SIG-M5 (cell line): ENCODE measurements at places on chromosomes 3 and 15.

GRCh38 chr3:193665370-193665989 is 72.5 kb downstream of the OPA1 start:
- no peak for DNase-seq

- DNase-seq: no peak
Observed at GRCh38 chr3:129614927-129615363, 8.5 kb upstream of the PLXND1 start.

DNA sequence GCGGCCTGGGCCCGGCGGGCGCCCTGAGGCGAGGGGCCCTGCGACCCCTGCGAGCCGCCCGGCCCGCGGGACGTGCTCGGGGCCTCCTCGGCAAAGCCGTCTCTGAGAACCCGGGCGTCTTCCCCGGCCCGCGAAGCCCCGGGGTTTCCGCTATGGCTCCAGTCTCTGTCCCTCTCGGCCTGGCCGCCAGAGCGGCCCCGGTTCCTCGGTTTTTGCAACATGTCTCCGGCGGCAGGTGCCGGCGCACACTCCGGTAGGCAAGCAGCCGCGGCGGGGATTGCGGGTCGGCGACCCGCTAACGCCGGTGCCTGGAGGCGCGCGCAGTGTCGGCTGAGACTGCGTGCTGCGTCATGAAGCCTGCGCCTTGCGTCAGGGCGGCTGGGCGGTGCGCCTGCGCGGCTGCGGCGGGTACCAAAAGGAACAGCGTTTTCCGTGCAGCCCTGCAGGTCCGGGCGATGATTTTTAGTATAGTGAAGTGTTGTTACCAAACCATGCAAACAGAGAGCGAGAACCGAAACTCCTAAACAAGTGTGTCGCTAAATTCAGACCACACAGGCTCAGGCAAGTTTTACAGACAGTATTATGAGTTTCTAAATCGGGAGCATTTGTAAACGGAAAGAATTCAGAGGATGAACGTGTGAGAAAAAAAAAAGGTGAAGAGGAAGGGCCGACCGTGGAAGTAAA is at the start of gene NSMCE3:
Gene NSMCE3, minus strand, starts transcription at position 338 of the 684 bp plus-strand sequence. Its CDS starts 117 bp downstream, at position 221.
- DNase-seq: peak; percentile 53

- no peak for DNase-seq
Observed at GRCh38 chr15:100733101-100733842, 130.9 kb downstream of the ASB7 start.

- no peak for DNase-seq
Observed at GRCh38 chr3:41324156-41324475, 124.8 kb downstream of the CTNNB1 start.

- DNase-seq: no peak
Observed at GRCh38 chr15:38894243-38894948, 329.8 kb upstream of the RASGRP1 start.

- no peak for DNase-seq
Observed at GRCh38 chr15:30984118-30984517, 7.3 kb downstream of the MTMR10 start.

- DNase-seq: no peak
Observed at GRCh38 chr15:73617301-73617831, 15.8 kb downstream of the NPTN start.

DNA sequence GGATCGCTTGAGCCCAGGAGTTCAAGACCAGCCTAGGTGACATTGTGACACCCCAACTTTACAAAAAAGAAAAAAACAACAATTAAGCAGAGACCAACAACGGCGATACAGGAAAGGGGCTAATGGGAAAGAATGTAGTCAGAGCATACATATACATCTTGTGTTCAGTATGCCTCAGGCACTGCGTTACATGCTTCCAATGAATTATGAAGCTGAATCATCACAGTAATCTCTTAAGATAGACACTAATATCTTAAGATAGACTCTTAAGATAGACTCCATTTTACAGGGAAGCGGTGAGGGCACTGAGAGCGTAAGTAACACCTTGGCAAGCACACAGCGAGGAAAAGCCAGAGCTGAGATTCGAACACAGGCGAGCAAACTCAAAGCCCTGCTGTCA is 6.1 kb upstream of the LDHAL6B start:
- no peak for DNase-seq

DNA sequence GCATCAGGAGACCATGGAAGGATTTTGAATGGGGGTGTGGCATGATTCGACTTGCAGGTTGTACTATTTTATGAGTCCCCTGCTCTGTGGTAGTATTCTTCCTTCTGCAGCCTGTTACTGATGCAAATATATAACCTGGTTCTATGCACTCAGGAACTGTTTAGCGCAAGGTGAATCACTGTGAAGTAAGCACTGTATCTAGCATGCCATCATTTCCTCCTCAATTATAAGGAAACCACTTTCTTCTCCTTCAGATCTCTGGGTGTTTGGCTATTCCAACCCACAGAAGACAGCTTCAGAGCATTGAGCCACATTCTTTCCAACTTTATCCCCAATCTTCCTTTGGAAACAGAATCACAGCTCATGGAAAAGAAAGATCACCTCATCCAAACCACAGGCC is 176.7 kb downstream of the DIPK2A start:
- DNase-seq: no peak

- no peak for DNase-seq
Observed at GRCh38 chr3:30102356-30102755, 504.0 kb upstream of the TGFBR2 start.

GRCh38 chr3:149167898-149168297 is 38.5 kb downstream of the HPS3 start:
- DNase-seq: no peak

- no peak for DNase-seq
Observed at GRCh38 chr3:152772674-152773225, 62.2 kb upstream of the P2RY1 start.

DNA sequence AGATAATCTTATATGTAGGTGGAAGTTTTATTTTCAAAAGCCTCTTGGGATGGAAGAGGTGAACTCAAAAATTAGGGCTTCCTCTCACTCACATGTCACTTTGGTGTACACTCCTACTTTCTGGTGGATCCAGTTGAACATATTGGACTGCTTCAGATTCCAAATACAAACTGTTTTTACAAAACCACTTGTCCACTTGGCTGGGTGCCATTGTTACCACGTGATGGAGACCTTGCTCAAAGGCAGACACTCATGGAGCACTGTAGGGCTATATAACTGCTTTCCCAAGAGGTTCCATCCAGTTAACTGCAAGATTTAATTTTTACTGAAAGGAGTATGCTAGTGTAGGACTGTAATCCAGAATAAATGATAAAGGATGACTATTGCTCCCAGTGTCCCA is 307.0 kb downstream of the EPHA6 start:
- DNase-seq: no peak

- no peak for DNase-seq
Observed at GRCh38 chr3:194756791-194757325, 71.2 kb downstream of the FAM43A start.

DNA sequence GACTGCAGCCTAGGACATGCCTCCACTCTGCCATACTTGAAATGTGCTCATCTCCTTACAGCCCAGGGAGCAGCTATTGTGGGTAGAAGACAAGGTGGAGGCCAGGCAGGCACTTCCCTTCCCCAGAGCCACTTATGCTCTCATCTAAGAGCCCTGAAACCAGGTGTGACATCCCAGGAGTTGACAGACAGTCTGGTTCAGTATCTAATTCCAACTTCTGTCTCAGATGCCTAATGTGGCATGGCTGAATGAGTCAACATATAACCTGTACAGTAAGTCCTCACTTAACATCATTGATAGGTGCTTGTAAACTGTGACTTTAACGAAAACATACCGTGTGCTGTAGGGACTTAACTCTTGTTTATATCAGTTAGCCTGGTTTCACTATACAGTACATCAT is 1.2 kb upstream of the CAPN3 start:
- DNase-seq: no peak

DNA sequence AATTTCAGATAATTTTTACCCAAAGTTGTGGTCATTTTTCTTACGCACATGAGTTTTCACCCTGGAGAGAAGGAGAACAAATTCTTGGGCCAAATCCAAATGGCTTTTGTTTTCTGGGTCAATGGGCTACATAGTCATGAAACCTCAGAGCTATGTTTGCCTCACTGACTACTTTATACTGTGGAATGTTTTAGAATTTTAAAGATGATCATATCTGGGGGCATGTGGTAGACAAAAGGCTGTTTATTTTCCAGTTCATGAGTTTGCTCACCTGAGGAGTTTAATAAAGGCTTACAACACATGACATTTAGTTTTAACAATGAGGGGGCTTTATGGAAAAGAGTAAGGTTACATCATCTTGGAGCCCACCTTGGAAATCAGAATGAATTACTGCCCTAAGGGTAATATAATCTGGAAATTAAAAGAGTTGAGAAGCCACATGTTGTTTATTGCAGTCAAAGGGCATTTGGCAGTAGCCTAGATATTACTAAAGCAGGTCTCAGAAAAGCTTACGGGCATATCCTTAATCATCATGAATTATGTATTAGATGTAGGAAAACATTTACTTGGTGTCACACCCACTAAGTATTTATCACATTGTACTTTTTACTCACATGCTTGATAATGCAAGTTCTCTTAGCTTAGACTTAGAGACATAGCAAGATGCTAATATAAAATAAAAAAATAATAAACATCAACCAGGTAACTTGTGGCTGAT is 466.1 kb downstream of the EDEM1 start:
- no peak for DNase-seq

GRCh38 chr3:73530022-73530396 is 94.7 kb downstream of the PDZRN3 start:
- DNase-seq: no peak

DNA sequence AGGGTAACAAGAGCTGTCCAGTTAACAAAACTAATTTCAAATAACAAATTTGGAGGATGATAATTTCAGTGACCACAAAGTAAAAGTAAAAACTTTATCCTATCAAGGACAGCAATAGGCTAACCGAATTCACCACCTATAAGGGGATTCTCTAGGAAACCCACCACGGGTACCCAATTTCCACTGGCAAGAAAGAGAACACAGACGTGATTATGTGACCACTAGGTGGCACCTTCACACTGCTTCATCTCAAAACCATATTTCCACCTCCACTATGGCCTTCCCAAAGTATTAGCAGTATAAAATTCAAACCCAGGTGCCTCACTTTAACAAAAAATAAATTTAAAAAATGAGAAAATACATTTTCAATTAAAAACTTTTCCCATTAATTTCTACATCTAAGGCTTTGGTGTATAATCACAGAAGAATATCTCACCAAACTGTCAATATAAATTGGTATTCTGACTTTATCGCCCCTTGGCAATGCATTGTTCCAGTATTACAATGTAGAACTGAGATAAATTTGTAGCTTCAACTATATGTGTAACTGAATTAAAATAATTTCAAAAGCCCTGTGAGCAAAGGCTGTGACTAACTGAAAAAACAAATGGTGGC is 96.5 kb downstream of the FSIP1 start:
- DNase-seq: no peak

DNA sequence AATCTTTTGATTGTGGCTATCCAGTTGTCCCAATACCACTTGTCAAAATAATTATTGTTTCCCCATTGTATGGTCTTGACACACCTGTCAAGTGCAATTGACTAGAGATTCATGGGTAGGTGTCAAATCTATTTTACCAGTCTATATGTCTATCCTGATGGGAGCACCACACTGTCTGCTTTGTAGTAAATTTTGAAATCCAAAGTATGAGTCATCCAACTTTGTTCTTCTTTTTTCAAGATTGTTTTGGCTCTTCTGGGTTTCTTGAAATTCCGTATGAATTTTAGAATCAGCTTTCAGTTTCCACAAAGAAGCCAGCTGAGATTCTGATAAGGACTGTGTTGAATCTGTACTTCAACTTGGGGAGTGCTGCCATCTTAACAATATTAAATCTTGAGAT is 71.9 kb downstream of the CSNK1G1 start:
- DNase-seq: peak; percentile 55

GRCh38 chr3:133461291-133461690 is 61.4 kb downstream of the BFSP2 start:
- no peak for DNase-seq

DNA sequence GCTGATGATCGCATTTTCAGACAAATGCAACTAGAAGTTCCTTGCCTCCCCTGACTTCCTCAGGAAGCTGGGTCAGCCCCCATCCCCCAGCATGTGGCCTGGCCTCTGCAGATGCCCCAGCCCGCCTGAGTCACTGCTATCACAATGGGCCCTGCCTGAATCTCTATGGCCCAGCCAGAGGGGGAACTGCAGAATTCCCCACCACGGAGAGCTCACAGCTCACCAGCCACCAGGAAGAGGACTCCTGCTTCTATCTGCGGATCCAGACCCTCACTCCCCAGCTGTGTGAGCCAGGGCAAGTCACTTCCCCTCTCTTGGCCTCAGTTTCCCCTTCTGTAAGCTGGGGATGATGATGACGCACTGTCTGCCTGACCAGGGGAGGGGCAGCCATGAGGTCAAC is 6.9 kb downstream of the PLXND1 start:
- DNase-seq: no peak

GRCh38 chr3:47541583-47542108 is 28.1 kb upstream of the ELP6 start:
- DNase-seq: no peak

GRCh38 chr3:71579326-71579934 is 4.1 kb downstream of the FOXP1 start:
- DNase-seq: no peak

DNA sequence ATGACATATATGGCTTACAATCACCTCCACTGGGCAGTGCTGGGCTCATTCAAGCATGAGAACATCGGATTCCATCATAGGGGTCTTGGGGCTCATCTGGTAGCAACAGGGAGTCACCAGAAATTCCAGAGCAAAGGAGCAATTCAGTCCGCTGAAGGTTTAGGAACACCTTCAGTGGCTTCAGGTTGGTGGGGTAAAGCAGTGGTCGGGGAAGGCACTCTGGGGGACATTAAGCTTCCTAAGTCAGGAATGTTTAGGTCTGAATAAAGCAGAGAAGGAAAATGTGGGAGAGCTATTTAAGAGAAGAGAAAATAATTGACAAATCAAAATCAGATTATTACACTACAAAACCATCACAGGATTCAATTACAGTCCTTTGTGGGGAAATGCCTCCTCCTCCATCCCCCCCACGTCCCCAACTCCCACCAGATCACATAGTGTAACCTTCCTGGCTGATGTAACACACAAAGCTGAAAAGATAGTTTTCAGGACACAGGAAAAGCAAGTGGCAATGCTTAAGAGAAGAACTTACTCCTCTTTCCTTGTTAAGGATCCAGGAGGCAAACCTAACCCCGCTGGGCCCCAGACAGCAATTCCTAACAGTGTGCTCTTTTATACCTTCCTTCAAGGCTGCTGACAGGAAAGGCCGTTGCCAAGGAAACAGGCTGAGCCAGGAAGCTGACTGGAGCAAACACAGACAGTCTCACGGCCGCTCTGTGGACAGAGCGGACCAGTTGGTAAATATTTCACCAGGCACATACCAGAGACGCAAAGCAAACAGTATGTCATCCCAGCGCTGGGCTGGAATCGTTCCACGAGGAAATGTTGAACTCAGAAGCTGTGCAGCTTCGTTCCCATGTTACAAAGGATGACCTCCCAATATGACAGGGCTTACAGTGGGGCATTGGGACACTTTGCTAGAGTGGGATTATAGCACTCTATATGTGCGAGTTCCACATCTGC is 57.5 kb upstream of the LMCD1 start:
- no peak for DNase-seq

- no peak for DNase-seq
Observed at GRCh38 chr3:13015286-13016082, 57.7 kb downstream of the IQSEC1 start.

DNA sequence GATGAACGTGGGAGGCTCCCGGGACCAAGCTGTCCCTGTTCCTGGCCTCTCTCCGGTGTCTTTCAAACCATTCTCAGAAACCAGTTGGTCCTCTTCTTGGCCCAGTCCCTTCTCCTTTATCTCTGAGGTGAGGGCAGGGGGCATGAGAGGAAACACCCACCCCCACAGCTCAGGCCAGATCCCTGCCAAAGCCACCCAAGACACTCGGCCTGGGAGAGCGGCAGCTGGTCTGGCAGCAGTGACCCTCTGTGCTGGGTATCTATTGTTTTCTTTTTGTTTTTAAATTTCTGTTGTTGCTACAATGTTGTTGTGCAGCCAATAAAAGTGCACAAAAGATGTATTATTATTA is 27.3 kb downstream of the ACSBG1 start:
- no peak for DNase-seq
